Renal cortex interstitium (tissue), 15 donors: ENCODE measurements at places on chromosomes 5 and 9. TPM values are rescaled to one million over a fixed set of nuclear protein-coding genes. Genes with fewer than 3 reads are reported as not detected.

FRMPD1 gene
- polyA plus RNA-seq: 1.1 TPM

LCN15 gene
- polyA plus RNA-seq: not detected

DRD1 gene
- not detected for polyA plus RNA-seq

- no peak for DNase-seq
Measured at GRCh38 chr9:87950296-87950695, 24.0 kb downstream of the CDK20 start.

GRCh38 chr9:116095403-116095802 is 58.2 kb upstream of the PAPPA start:
- no peak for DNase-seq

GRXCR2 gene
- not detected for polyA plus RNA-seq

SREK1IP1 gene
- polyA plus RNA-seq: 17.9 TPM

- DNase-seq: no peak
Measured at GRCh38 chr5:55104946-55105701, 2.7 kb downstream of the GZMA start.

OLFML2A gene
- 25.7 TPM for polyA plus RNA-seq

DNA sequence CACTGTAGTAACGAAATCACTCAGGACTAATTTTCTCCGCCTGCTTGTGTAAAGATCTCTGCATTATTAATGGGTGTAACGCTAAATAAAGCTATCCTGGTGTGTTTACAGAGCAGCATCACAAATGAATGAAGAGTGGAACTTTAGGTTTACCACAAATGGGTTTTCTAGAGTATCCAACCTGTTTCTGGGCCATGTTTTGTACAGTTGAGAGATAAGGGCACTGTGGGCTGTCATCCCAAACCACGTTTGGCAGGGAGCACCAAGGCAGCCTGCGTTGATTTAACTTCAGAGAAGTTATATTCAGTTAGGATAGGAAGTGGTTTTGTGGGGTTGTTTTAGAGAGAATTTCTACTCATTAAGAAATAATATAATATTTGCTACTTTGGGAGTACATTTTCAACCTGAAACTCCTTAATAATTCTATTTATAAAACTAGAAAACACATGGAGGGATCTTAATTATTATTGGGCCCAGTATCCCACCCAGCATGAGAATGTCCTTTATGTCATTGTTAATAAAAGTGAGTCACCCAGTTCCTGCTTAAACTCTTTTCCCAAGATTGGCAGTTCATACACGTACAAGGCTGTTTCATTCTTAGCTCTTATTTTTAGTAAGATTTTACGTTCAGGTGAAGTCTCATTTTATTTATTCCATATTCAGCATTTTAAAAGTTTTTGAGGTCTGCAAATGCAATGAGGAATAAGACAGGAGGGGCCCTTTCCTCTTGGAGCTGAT is 8.0 kb downstream of the KCNN2 start:
- DNase-seq: no peak

GRCh38 chr9:136847826-136848392 is 1.3 kb upstream of the PHPT1 start:
- peak; percentile 38 for DNase-seq

DNA sequence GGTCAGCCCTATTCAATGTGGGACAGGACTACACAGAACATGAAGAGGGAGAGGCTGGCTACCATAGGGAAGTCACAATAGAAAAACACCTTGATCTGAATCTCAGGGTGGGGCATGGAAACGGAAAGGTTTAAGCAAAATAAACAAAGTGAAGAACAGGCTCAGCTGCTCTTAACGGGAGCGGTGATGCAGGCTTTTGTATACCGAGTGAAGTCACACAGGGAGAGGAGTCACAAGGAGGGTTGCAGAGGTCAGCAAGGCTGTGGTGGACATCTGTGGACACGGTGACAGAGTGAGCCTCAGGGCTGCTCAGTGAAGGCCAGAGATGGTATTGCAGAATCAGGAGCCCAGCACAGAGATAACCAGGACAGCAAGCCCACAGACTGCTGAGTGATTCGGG is 30.6 kb upstream of the SEMA4D start:
- no peak for DNase-seq
